ENCODE measurements at places on chromosomes 12 and 14.

DNA sequence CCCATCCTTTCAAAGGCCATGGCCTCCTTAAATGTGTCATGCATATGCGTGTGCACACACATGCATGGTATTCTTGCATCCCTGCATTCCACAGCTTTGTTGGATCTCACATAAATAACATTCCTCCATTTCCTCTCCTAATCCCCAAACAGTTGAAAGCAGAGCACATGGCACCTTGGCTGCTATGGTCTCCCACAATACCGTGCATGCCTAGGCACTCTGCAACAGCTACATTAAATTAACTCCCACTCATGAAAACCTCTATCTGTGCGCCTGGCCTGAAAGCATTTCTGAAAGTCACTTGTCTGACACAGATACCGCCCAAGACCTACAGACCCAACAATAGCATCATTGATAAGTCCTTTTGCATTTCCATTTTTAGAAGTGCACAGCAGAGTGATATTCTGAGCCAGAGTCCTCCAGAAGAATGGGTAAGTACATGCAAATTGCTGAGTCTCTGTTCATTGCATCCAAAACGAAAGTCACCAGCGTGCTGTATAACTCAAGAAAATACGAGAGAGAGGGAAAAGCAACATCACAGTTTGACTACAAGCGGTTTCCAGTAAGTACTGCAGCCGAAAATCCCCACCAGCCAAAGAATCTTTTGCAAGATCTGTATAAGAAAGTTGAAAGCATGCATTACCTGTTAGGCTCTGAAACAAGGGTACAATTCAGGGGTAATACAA lies 436 bp downstream of the ASB2 start:
- DNase-seq, result no peak

DNA sequence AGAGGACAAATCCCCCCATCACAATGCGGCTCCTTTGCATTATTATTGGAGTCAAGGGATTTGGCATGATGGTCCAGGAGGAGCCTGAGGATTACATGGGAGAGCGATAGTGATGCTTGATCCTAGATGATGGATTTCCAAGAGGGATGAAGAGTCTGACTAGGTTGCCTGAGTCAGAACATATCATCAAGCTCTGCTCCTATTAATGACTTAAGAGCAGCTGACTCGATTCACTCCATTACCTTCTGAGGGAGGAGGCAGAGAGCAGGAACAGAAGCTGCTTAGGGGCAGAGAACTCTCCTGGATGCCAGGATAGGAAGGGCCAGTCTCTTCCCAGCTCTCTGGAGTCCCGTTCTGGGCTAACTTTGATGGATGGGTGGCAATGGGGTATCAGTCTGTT lies 54.0 kb upstream of the CISTR start:
- DNase-seq, result no peak

GRCh38 chr12:69002969-69003368 lies 70.0 kb upstream of the CPM start:
- DNase-seq, result no peak

GRCh38 chr14:100670753-100671049 lies 56.0 kb upstream of the DLK1 start:
- DNase-seq, result no peak

- no peak for DNase-seq
Observed at GRCh38 chr12:130219929-130220705, 57.9 kb downstream of the FZD10 start.

DNA sequence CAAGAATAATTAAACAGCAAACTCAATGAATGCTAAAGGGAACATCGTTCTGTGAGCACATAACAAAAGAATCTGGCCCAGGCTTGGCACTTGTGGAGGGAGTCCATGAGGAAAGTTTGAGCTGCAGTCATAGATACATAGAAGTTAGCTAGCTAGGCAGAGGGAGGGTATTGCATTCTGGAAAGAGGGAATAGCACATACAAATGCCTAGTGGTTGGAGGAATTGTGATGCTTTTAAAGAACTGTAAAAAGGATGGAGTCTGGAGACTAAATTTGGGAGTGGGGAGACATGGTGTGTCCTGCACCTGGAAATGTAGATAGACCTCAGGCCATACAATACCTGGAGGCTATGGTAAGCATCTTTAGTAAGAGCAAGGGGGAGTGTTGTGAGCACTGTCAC lies 24.0 kb downstream of the SLC35E3 start:
- DNase-seq, result no peak

DNA sequence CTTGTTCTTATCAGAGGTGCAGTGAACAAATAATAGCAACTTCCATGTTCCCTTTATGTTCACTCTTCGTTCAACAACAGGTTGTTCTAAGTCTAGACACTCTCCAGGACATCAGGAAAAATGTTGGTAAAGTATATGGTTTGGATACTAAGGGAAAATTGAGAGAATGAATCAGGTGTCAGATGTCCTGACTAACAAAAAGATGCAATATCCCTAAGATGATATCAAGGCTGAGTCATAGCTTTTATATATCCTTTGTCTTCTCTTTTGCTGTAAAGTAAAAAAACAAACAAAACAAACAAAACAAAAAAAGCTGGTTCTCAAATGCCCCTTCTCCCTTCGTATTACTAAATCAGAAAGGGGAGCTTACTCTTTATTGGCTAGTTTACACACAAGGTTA lies 11.1 kb downstream of the GLIPR1L1 start:
- no peak for DNase-seq

- DNase-seq, result no peak
Observed at GRCh38 chr14:105488781-105489541, 2.1 kb upstream of the TEDC1 start.

- no peak for DNase-seq
Observed at GRCh38 chr12:45737638-45738037, 8.1 kb downstream of the ARID2 start.

DNA sequence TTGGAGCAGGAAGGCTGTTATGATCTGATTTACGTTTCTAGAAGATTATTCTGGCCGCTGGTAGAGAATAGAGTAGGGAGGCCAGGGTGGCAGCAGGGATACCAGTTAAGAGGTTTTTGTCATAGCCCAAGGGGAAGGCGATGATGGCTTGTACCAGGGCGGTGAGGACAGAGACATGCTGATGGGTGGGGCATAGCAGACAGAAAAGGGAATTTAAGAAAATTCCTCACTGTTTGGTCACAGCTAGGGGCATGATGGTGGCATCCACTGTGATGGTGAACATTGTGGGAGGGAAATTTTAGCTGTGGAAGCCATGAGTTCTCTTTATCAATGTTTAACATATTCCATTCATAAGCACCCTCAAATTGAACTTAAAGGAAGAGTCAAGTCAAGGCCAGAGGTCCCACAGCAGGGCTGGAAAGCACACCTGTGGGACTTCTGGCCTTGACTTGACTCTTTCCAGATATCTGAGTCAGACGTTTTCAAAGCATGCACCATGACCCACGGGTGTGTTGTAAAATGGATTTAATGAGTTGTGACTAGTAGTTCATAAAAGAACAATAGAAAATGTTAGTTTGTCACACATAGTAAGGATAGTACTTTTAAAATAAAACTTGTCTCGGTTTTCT lies 134.6 kb downstream of the CHST11 start:
- no peak for DNase-seq

DNA sequence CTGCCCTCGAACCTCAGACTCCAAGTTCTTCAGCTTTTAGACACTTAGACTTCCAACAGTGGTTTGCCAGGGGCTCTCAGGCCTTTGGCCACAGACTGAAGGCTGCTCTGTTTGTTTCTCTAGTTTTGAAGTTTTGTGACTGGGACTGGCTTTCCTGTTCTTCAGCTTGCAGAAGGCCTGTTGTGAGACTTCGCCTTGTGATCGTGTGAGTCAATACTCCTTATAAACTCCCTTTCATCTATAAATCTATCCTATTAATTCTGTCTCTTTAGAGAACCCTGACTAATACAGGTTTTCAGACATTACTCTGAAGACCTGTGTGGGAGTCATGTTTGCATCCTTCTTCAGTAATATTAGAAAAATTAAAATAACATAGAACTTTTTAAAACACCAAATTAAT lies 289.1 kb downstream of the RMST start:
- no peak for DNase-seq

DNA sequence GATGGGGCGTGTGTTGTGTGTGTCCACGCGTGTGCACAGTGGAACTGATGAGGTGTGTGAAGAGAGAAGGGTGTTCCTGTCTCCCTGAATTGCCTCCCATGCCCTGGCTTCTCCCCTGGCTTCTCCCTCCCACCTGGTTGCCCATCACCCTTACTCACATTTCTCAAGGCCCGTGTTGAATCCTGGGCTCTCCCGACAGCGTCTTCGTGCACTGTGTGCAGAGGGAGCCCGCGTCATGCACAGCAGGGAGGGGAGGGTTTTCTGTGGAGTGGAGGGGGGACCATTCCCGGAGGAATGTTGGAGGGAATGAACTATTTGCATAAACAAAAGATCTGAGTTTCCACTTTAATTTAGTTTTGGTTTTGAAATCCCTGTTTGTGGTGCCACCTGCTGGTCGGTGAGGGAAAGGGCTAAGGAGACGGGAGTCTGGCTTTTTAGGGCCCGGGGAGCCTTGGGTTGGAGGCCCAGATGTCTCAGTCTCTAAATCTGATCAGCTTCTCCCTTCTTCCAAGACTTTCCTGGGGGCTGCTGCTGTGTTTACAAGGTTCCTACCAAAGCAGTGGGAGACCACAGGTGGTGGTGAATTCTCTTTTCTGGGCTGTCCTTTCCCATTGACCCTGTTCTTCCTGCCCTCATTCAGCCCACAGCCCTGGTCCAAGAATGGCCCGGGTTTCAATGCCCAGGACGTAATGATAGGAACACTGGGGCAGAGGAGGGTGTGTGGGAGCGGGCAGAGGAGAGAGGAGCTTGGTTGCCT lies at the start of gene C1R:
Gene C1R, minus strand, starts transcription at position 217 of the 757 bp plus-strand sequence. Its CDS starts 57 bp downstream, at position 160.
- peak; percentile 44 for DNase-seq

DNA sequence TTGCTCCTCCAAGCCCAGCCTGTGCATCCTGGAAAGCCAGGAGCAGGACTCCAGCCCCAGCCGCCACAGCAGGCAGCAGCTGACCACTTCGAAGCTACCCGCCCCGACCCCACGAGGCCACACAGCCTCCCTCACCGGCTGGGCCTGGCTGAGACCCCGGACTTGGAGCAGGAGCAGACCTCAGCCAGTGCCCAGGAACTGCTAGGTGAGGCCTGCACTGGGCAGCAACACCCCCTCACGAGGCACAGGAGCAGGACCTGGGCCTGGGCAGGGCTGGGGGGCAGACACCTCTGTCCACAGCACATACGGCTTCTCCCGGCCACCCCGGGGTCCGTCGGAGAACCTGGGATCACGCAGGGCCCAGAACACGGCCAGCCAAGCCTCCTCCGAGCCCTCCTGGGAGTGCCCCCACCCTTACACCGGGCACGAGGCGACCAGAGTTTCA lies 137.4 kb upstream of the C14orf180 start:
- no peak for DNase-seq

GRCh38 chr14:99615497-99616157 lies 11.6 kb upstream of the CCDC85C start:
- no peak for DNase-seq

DNA sequence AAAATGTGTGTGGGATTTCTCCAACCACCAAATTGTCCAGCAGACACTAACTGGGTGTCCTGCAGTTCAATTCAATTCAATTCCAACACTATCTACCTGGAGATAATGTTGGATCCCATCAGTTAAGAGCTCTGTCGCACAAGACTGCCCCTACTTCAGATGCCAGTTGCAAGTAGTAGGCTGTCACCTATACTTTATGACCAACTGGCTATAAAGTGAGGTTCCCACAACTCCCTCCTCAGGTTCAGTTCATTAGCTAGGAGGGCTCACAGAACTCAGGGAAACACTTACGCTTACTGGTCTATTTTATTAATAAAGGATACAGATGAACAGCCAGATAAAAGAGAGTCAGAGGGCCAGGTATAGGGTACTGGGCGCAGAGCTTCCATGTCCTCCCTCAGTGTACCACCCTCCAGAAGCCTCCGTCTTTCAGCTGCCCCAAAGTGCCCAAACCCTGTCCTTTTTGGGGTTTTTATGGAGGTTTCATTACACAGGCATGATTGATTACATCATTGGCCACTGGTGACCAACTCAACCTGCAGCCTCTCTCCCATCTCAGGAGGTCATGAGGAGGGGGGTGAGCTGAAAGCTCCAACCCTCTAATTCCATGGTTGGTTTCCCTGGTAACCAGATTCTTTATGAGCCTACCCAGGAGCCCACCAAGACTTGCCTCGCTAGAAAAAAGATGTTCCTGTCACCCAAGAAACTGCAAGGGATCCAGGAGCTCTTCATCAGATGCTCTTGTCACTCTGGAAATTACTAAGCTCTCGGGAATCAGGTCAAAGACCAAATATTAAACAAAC lies 7.5 kb upstream of the SERPINA5 start:
- DNase-seq, result no peak

GRCh38 chr12:24947541-24948419 lies 1.1 kb downstream of the BCAT1 start:
- no peak for DNase-seq

DNA sequence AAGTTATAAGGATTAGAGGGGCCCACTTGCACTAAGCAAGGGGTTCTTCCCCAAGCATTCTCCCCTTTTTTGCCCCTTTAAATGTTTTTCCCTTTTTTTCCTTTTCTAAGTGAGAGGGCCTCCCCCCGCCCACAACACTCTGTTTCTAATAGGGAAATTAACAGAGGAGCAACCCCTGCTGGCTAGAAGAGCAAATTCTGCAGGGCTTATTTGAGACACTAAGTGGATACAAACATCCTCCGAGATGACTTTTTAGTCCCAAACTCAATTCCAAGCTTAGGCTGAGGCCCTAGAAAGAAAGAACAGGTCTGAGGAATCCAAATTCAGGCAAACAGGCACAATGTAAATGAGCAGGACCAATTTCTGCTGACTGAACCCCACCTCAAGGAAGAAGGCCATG lies 138.9 kb downstream of the GPR65 start:
- no peak for DNase-seq

DNA sequence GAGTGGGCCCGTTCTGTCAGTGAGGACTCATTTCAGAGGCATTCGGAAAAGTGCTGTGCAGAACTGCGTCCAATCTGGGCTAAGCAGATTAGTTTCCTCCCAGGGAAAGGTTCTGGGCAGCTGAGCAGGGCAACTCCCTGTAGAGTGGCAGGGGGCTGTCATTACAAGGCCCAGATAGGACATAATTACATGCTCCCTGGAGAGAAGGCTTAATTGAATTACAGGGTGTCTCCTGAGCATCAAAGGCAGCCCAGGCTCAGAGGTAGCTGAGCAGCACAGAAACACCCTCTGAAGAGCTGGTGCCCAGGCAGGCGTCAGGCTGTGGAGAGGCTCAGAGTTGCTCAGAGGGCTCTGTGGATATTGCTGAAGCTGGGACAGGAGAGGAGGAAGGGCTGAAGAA lies 36.0 kb downstream of the SLC8A3 start:
- no peak for DNase-seq

DNA sequence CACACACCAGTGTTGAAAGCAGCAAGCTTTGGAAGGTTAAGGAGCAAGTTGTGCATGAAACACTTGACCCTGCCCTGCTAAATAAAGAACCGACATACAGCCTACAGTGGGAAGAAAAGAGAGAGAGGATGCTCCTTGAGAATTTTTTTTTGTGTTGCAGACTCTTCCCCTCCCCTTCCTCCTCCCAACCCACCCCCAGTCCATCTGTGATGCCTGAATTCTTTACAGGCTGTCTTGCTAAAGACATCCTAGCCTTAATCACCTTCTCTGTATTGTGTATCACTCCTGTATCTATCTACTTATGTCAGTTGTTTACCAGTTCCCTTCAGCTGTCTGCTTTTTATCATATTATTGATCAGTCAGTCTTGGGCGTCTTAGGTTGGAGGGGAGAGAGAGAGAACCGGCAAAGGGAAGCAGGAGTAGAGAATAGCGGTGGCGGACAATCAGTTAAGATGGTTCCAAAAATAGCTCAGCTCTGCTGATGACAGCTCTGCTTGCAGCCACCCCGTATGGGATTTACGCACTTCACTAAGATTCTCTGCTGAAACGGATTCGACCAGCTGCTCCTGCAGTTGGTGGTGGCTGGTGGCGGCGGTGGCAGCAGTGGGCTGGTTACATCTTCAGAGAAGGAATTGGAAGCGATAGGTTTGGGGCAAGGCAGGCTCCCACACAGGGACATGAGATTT lies 664.7 kb downstream of the NRXN3 start:
- no peak for DNase-seq
